ENCODE measurements at places on chromosomes 3 and 15.
A peak's percentile ranks its signal among the peaks of the same experiment; 100 is the strongest.

DNA sequence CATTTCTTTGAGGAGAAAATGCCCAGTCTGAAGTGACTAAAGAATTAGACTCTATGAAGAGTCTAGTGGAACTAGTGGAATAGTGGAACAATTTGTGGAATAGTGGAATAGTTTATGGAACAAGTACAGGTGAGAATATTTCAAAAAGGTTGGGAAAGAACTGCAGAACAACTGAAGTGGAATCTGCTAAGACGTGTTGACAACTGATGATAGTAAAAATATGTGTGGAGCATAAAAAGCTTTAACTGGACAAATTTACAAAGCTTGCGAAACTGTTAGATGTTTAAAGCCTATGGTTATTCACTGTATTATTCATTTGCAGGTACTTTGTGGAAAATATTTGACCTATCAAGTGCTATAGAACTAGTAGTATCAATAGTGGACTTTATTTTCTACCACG, 164.5 kb downstream of the ADAMTS9 start:
- DNase-seq = no peak

- no peak for DNase-seq
Observed at GRCh38 chr3:99568663-99569335, 69.6 kb upstream of the COL8A1 start.

GRCh38 chr3:114823061-114823460, 324.0 kb downstream of the ZBTB20 start:
- DNase-seq = no peak

DNA sequence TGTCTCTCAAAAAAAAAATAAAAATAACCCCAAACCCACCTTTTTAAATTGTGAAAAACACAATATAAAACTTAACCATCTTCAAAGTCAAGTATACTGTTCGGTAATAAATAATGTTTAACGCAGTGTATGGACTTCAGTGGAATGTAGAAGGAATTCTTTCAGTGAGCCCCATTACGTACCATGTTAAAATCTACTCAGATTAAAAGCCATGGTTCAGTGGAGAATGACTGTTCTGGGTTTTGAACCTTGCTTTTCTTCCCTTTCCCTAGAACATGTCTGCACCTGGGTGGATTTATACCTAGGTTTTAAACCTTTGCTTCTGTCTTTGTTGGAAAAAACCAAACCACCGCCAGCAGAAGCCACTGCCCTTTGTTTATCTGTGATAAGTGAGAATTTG, 27.5 kb downstream of the DAG1 start:
- DNase-seq = no peak

DNA sequence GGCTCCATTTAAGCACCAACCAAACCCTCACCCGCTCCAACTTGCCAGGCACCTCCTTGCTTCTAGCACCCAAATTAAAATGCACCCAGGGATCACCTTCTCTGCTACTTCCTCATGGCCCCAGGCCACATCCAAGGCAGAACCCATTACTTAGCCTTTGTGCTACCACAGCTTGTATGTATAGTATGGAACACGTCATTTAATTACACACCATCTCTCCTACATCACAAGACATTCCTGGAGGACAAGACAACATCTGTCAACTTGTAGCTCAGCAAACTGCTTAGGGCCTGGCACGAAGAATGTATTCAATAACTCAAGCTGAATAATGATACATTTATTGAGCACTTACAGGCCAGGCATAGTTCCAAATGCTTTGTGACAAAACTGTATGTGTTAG, 23.3 kb downstream of the ZDHHC3 start:
- DNase-seq = no peak

- no peak for DNase-seq
Observed at GRCh38 chr3:188691665-188692064, 480.1 kb upstream of the TPRG1 start.

GRCh38 chr15:87349181-87349580, 907.4 kb downstream of the NTRK3 start:
- DNase-seq = no peak

DNA sequence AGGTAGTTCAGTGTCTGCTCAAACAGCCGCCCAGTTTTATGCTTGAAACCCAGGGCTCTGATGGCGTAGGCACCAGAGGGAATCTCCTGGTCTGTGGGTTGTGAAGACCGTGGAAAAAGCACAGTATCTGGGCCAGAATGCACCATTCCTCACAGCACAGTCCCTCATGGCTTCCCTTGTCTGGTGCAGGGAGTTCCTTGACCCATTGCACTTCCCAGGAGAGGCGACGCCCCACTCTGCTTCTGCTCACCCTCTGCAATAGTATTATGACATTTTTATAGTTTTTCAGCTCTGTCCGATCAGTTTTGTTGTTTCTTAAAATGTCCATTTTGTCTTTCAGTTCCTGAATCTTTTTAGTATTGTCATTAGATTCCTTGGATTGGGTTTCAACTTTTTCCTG, 343.5 kb downstream of the EDEM1 start:
- no peak for DNase-seq

GRCh38 chr3:148227534-148227933, 470.2 kb upstream of the AGTR1 start:
- DNase-seq = no peak

- DNase-seq = no peak
Observed at GRCh38 chr3:25476639-25477038, 48.6 kb downstream of the RARB start.

GRCh38 chr3:40523781-40524180, 979 bp upstream of the ZNF621 start:
- DNase-seq = no peak

- no peak for DNase-seq
Observed at GRCh38 chr3:129116482-129116946, 5.1 kb downstream of the RAB43 start.

GRCh38 chr15:83904107-83905040, 250.5 kb downstream of the ADAMTSL3 start:
- peak; percentile 55 for DNase-seq

GRCh38 chr3:158221426-158221825, 111.5 kb downstream of the RSRC1 start:
- DNase-seq = no peak

GRCh38 chr3:25362118-25362517, 65.9 kb upstream of the RARB start:
- DNase-seq = no peak

- DNase-seq = no peak
Observed at GRCh38 chr3:31223278-31223677, 309.4 kb upstream of the STT3B start.

DNA sequence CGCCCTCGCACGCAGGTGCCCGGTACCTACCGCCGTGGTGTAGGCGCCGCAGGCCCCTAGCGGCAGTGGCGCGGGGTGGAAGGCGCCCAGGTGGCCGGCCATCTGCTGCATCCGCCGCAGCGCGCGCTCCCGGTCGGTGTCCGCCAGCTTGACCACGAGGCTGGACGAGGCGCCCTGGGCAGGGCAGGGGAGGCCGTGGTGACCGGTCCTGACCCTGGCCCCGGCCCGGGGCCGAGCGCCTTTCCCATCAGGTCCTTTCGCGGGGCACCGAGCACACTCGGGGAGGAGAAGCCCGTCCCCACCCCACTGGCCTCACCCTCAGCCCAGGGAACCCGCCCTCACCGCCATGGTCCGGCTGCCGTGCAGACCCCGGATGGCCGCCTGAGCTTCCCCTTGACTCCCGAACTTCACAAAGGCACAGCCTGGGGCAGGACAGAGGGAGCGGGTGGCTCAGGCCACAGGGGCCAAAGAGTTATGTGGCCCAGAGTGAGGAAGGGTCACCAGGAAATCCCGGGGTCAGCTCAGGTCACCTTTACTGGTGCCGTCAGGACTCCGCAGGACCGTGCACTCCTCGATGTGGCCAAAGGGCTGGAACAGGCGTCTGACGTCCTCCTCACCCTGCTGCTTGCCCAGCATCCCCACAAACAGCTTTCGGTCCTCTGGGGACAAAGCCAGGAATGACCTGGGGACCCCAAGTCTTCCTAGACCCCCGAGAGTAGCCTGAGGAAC, 17.4 kb upstream of the PARP6 start:
- DNase-seq = no peak

DNA sequence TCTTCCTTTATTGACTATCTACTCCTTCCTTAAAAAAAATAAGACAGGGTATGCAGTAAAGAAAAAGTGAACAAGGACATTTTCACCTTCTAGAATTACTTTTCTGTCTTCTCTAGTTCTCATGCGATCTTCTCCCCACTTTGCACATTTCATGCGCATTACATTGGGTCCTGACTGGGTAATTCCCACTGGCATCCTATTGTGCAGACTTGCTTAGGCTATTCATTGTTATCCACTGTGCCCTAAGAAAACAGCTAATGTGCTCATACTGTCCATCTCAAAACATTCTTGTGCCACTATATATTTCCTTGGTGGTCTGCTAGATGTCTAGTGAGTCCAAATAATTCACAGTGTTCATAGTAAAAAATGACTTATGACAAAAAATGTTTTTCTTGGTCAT, 447.4 kb upstream of the ROBO1 start:
- DNase-seq = no peak

GRCh38 chr3:191253089-191253799, 54.2 kb downstream of the OSTN start:
- no peak for DNase-seq

DNA sequence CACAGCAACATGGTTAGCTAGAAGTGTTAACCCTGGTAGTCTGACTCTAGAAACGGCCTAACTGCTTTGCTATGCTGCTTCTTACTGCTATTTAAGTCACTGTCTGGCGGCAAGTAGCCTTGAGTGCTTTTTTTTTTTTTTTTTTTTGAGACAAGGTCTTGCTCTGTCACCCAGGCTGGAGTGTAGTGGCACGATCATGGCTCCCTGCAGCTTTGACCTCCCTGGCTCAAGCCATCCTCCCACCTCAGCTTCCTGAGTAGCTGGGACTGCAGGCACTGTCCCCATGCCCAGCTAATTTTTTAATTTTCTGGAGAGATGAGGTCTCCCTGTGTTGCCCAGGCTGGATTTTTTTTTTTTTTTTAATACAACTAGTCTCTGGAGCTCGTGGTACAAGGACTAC, 93.2 kb downstream of the ITPR1 start:
- no peak for DNase-seq

DNA sequence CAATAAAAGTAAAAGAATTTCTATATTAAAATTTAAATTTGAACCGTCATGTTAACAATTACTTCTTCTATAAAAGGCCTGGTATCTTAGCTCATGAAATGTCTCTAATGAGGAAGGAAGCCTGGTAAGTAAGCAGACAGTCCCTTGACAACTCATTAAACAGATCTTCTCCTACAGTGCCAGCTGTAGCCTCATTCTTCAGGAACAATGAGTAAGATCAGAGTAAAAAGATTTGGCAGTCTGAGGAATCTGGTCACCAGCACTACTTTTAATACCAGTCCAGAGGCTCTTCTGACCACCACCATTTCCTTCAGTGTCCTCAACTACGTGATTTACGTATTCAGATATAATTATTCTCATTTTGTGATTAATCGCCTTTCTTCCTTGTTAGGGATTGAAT, 955.0 kb upstream of the ALCAM start:
- DNase-seq = no peak

DNA sequence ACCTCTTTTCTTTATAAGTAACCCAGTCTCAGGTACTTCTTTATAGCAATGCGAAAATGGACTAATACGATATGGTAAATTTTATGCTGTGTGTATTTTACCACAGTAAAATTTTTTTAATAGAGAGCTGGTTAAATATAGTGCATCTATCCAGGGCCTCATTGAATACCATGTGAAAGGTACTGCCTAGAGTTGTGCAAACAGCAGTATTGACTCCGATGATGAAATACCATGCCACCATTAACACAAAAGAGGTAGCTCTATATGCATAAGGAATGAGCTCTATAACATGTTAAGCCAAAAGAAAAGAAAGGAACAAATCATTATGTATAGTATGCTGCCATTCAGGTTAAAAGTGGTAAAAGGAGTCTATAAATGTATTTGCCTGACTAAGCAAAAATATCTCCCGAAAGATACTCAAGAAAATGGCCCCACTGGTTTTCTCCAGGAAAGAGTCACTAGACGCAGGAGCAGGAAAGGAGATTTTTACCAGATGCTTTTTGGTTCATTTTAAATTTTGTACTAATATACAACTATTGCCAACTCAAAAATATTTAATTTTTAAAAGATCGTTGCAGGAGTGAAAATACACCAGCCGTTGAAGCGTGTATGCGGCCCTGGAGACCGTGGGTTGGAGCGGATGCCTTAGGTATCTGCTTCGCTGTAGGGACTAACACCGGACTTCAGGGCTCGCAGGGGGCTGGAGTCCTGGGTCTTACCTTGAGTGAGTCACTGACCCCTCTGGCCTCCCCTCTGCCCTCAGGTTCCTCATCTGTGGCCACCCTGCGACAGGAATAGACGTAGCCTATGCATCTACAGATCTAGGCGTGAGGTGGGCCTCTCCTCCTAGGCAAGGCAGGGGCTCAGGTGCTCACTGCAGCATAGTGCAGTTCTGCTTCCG, 120.1 kb downstream of the CHSY1 start:
- DNase-seq = no peak

GRCh38 chr15:63554337-63554927, 42.8 kb upstream of the FBXL22 start:
- no peak for DNase-seq

DNA sequence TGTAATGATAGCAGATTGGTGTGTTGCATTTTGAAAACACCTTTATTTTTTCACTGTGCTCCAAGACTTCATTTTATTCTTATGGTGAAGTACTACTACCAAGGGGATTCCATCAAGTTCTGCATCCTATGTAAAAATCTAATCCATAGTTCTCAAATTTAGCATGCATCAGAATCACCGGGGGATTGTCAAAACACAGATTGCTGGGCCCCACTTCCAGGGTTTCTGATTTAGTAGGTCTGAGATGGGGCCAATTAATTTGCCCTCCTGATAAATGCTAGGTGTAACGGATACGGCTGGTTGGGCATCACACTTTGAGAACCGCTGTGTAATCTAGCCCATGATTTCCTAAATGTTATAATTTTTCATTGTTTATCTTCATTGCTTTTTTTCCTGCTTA, 692 bp downstream of the ZWILCH start:
- DNase-seq = no peak

- no peak for DNase-seq
Observed at GRCh38 chr15:77026501-77027110, 31.7 kb downstream of the PSTPIP1 start.

DNA sequence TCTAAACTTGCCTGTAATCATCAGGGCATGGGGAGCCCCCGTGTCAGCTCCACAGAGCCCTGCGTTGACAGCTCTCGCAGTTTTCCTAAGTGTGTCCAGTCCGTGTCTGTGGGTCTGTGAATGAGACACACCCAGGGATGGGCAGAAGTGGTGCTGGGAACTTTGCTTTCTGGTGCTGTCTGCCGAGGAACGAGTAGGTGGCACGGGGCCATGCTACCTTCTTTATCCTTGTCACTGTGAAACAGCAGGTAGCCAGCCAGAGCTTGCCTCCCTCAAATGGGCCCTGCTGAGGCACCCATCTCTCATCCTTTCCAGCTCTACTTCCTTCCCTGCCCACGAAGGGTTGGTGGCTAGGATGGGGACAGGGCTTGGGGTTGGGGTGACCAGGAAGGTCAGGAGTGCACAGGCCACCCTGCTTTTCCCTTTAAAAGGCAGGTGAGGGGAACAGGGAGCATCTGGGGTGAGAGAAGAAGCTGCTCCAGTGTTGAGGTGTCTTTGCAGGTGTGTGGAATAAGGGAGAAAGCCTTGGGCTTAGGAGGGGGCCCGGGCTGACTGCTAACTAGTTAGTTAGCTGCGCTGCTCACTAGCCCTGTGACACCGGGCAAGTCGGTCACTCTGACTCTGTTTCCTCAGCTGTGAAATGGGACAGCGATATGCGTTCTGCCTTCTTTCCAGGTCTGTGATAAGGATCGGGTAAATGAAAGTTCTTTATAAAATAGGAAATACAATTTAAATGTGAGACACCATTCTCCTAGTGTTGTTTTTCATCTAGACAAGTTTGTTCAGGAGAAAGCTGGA, 27.9 kb downstream of the PDIA5 start:
- no peak for DNase-seq

All from right renal pelvis (tissue), 4 donors.